A549 treated with Hydrocortisone at 1 μM for 4 hours (cell line): ENCODE measurements at places on chromosomes 2 and 18. TPM values are rescaled to one million over a fixed set of nuclear protein-coding genes. Genes with fewer than 3 reads are reported as not detected.

Gene ASPRV1
- 0.22 to 0.44 TPM (median 0.25 TPM) in 5 replicates for total RNA-seq

Gene PTH2R
- total RNA-seq: not detected in 5 replicates

Gene MAP2
- total RNA-seq: 0.86 to 1.9 TPM (median 1.3 TPM) in 5 replicates

Gene XIRP2
- total RNA-seq: not detected in 5 replicates

Gene DSG3
- total RNA-seq: 0.01 to 0.02 TPM (median 0.02 TPM) in 3 of 5 replicates, not detected in the others

Gene SLC11A1
- 0.08 to 0.29 TPM (median 0.23 TPM) in 5 replicates for total RNA-seq
